ENCODE measurements at places on chromosomes 1 and 21.

DNA sequence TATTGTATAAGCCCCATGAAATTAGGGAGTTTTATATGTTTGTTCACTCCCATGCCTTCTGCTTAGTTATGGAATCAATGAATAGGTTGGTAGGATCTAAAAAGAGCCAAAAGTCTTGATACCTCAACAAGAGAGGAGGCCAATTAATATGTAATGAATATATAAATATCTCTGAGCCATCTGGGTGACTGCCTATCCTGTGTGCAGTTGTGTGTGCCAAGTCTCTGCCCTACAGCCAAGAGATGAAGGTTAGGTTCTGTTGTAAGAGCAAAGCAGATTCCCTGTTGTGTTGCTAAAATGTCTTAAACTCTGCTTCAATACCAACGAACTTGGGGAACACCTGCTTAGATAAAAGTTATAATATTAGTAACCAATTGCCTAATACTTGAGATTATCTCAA, 61.8 kb upstream of the GORAB start:
- no peak for DNase-seq

- no peak for DNase-seq
Measured at GRCh38 chr1:55426619-55427018, 211.5 kb upstream of the USP24 start.

GRCh38 chr1:173342736-173343135, 134.4 kb upstream of the PRDX6 start:
- DNase-seq = no peak

GRCh38 chr1:245648749-245649522, 494.2 kb downstream of the KIF26B start:
- DNase-seq = no peak

DNA sequence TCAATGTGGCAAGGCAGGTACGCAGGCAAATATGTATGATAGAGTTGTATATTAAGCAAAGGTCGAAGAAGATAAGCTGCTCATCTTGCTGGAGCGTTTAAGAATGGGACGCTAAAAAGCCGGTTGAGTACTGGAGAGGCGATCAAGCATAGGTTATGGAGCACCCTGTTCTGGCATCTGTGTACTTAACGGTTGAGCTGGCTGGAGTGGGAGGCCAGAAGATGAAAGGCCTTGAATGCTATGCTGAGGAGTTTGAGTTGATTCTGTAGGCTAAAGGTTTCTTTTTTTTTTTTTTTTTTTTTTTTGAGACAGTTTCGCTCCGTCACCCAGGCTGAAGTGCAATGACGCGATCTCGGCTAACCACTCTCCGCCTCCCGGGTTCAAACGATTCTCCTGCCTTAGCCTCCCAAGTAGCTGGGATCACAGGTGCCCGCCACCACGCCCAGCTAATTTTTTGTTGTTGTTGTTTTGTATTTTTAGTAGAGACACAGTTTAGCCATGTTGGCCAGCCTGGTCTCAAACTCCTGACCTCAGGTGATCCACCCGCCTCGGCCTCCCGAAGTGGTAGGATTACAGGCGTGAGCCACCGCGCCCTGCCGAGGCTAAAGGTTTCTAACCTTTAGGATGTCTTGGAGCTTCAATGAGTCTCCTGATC, 850 bp upstream of the KHDC4 start:
- no peak for DNase-seq

- DNase-seq = no peak
Measured at GRCh38 chr1:41368366-41368765, 7.1 kb downstream of the FOXO6 start.

- no peak for DNase-seq
Measured at GRCh38 chr1:159591981-159592380, 4.4 kb downstream of the APCS start.

- no peak for DNase-seq
Measured at GRCh38 chr1:50416553-50417453, 6.4 kb downstream of the DMRTA2 start.

DNA sequence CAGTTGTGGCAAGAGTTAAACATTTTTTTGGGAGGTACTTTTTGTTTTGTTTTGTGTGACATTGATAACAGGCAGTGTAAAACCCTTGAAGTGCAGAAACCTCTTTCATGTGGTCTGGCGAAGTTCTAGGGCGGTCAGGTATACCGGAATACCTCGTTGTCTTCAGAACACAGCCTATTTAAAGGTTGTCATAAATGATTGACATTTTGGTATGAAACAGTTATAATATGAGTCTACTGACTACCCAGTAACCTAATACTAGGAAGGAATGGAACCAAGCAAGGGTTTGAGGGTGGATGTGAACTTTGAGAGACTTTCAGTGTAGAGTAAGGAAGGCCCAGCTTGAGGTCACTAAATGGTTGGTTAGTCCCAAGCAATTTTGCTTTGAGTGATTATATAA, 40.5 kb downstream of the PATJ start:
- peak; percentile 86 for DNase-seq

DNA sequence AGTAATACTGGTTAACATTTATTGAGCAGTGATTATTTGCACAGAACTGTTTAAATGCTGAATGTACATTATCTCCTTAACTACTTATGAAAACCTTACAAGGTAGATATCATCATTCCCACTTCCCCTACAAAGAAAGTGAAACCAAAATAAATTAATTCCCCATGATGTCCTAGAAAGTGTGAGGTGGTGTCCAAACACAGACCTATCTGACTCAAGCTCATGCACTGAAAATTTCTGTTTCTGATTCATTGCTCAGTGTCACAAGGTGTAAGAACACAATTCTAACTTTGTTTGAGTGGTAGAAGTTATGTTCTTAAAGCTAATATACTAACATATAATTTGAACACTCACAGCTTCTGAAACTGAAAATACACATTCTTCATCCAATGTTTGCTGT, 178.7 kb downstream of the MRPL39 start:
- DNase-seq = no peak

DNA sequence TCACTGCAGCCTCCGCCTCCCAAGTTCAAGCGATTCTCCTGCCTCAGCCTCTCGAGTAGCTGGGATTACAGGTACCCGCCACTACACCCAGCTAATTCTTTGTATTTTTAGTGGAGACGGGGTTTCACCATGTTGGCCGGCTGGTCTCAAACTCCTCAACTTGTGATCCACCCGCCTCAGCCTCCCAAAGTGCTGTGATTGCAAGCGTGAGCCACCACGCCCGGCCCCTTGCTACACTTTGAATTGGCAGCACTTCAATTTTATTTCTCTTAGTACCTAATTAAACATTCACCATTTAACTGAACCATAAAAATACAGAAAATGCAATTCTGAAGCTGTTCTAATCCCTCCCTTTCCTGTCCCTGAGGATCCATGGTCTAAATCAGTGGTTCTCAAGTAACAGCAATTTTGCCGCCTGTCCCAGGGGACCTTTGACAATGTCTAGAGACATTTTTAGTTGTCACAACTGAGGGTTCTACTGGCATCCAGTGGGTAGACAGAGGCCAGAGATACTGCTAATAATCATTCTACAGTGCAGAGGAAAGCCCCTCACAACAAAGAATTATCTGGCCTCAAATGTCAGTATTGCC, 4.3 kb upstream of the BCL2L15 start:
- no peak for DNase-seq

DNA sequence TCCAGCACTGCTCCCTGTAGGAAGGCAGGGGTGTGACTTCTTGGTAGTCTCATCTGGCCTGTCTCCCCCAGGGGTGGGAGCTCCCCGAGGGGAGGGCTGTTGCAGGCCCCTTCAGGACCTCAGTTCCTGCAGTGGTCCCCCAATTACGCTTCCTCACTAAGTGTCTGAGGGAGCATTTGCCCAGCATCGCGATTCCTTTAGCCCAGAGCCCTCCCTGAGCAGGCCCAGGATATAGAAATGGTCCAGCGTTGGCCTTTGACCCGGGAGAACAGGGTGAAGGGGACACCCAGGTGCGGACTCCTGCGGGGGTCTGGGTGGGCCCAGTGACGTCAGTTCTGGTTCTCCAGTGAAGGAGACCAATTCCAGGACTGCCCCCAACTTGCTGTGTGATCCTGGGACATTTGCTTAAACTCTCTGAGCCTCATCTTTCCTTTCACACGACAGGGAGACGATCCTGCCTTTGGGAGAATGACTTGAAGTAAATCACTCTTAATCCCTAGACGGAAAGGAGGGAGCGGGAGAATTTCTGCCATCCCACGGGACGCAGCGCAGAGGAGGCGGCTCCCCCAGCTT, 32.6 kb upstream of the BTG2 start:
- no peak for DNase-seq

GRCh38 chr1:97844552-97845089, 76.2 kb downstream of the DPYD start:
- no peak for DNase-seq

DNA sequence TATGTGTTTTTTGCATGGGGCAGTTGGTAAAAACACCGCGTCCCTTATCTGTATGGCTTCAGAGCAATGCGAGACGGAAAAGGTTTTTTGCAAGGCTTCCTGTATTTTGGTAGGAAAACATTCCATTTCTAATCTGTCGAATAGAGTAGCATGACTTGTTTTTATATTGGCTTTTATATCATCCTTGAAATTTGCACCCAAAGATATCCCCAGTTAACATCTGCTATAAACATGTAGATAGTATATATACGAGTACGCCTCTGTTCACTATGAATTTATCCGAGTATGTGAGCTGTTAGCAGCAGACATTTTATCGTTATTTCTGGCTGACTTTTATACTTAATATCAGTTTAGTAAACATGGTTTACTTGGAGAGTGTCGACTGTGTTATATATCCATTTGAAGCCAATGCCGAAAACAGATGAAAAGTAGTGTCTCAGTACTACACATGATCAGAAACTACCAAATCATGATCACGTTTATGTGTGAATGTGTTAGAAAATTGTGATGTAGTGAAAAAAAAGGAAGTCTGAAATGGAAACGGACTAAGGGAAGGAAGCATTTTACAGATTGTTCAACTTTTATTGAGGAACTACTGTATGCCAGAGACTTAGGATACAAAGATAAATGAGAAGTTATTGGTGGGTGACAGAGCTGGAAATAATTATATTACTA, 1.0 kb downstream of the LEPR start:
- no peak for DNase-seq

GRCh38 chr21:45351526-45352275, 53.3 kb upstream of the COL18A1 start:
- DNase-seq = no peak

DNA sequence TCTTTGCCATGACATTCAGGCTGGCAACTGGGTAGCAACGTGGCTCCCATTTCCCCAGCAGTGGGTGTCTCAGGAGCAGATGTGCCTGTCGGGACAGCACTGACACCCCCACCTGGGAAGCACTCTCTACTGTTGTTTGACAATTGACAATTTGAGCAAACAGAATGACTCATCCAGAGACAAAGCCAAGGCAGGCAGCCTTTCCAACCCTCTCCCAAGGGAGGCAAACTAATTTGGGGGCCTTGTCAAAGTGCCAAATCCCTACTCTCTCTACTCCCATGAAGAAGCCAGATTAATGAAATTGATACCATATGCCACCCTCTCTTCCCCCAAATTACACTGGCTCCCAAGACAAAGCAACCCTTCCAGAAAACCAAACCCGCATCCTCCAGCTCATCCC, 65.6 kb downstream of the GRIK3 start:
- no peak for DNase-seq

DNA sequence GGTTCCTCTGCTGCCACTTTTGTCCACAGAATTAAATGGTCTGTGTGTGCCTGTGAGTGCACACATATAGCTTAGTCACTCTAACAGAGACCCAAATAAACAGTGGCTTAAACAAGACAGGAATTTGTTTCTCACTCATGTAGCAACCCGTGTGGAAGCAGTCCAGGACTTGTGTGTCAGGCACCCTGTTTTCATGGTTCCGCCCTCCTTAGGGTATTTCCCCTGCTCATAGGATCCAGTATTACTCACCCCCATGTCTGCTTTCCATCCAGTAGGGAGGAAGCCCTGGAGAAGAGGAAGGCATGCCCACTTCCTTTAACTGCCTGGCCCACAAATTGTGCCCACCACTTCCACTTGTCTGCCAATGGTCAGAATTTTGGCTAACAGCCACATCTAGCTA, 41.3 kb upstream of the TACSTD2 start:
- DNase-seq = peak; percentile 10

GRCh38 chr1:157084720-157085119, 14.9 kb downstream of the ETV3L start:
- no peak for DNase-seq

DNA sequence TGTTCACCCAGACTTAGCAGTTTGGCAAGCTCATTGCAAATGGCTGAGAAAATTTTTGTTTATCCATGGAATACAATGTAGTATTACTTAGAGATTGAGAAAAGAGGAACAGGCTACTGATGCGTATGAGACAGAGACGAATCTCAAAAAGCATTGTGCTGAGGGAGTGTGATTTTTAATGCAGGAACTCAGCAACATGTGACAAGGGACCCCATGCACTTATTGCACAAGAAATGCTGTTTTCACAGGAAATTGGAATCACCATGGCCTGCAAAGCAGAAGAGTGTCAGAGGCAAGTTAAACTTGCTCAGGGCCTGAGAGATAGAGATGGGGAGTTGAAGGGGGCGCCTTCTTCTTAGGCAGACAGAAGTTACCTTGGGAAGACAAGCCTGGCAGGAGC, 32.6 kb upstream of the TLR5 start:
- DNase-seq = no peak

- DNase-seq = no peak
Measured at GRCh38 chr1:175701590-175701989, 41.8 kb downstream of the TNR start.

GRCh38 chr1:184422490-184423233, 35.8 kb downstream of the C1orf21 start:
- DNase-seq = no peak

DNA sequence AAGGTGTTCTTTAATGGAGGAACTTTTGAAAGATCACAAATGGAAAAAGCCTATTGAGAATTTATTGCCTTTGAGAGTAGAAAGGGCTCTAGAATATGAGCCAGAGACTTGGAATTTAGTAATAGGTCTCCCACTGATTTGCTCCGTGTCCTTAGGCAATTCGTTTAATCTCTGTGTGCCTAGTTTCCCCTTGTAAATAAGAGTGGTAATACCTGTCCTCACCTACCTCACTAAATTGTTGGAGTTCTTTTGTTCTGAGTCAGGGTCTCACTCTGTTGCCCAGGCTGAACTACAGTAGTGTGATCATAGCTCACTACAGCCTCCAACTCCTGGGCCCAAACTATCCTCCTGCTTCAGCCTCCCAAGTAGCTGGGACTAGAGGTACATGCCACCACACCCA, 15.0 kb upstream of the TEKT2 start:
- no peak for DNase-seq

- DNase-seq = no peak
Measured at GRCh38 chr1:33899746-33900145, 35.9 kb downstream of the HMGB4 start.

- DNase-seq = no peak
Measured at GRCh38 chr1:11769274-11769673, 7.3 kb downstream of the C1orf167 start.

- DNase-seq = no peak
Measured at GRCh38 chr1:25760122-25760719, 39.8 kb upstream of the SELENON start.

DNA sequence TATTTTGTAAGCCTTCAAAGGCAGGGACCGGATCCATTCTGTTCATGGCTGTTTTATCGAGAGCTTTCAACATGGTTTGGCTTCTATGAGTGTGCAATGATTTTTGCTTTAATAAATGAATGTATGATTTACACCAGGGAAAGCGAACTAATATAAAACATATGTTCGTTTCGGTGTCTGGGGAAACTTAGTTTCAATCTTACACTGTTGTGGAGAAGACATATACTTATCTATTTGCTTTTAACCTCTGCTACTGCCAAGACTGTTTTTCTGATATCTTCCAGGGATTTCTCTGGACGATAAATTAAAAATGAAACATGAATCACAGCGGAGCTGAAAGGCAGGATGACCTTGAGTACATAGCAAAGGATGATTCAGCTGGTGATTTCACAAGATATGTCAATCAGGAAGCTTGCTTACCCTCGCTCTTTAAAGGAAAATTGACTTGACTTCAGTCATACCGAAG, 14.7 kb upstream of the CYYR1 start:
- no peak for DNase-seq

All from activated CD4-positive, alpha-beta T cell treated with anti-CD3 and anti-CD28 coated beads, Interleukin-2, amount 10 ng/mL, durations not matched to agents 7 days and 5 days (primary cell).